ENCODE measurements at places on chromosomes 16 and 17.

- DNase-seq, result no peak
Measured at GRCh38 chr17:41773731-41774193, 12.7 kb downstream of the JUP start.

GRCh38 chr17:1174263-1174880, 5.4 kb downstream of the ABR start:
- no peak for DNase-seq

DNA sequence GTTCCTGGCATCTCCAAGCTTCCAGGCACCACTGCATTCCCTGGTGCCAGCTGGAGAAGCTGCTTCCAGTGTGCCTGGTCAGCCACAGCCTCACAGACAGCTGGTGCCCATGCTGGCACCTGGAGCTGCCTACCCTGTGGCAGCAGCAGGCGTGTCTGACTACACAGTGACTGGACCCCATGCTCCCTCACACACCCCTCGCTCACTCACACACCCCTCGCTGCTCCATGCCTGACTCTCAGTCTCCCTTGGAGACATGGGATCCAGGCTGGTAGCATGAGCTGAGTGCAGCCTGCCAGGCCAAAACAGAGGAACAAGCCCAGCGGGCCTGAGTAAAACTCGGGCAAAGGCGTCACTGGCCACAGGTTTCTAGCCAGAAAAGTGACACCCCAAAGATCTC, 59.1 kb upstream of the SMIM36 start:
- no peak for DNase-seq

- DNase-seq, result no peak
Measured at GRCh38 chr16:56667581-56668571, at the start of gene MT1G. Gene MT1G (minus strand): TSS chr16:56668065. CDS start chr16:56667993, 72 bp downstream.

- DNase-seq, result no peak
Measured at GRCh38 chr16:19417640-19418039, at the start of gene TMC5. Gene TMC5 (plus strand): TSS chr16:19417883. CDS start chr16:19440039, 22,156 bp downstream.

DNA sequence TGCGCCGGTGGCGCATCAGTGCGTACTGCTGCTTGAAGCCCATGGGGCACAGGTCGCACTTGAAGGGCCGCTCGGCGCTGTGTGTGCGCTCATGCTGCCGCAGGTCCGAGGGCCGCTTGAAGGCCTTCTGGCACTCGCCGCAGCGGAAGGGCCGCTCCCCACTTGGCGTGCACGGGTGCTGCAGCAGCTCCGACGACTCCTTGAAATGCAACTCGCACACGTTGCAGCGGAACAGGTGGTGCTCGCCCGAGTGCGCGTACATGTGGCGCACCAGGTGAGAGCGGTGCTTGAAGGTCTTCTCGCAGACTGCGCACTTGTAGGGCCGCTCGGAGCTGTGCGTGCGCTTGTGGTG, 3.3 kb downstream of the ZNF319 start:
- DNase-seq, result no peak

DNA sequence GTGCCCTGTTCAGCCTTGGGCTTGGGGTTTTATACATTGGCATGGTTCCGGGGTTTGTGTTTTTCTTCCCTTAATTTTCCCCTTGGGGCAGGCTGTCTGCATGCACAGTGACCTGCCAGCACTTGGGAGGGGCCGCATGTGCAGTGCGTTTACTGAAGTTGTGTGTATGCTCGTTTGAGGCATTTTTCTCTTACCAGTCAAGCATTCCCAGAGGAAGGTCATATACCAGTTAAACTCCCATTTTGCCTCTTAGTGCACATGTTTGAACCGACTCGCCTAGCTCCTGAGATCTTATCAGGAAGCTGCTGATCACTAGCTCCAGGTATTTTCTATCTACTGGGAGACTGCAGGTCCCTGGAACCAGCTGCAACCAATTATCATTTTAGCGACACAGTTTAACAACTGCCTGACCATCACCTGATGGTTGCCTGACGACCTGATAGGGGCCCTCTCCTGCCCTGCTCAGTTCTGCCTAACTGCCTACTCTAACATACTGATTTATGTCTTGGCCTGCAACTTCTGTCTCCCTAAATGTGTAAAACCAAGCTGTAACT, 51.4 kb downstream of the MFSD11 start:
- no peak for DNase-seq

DNA sequence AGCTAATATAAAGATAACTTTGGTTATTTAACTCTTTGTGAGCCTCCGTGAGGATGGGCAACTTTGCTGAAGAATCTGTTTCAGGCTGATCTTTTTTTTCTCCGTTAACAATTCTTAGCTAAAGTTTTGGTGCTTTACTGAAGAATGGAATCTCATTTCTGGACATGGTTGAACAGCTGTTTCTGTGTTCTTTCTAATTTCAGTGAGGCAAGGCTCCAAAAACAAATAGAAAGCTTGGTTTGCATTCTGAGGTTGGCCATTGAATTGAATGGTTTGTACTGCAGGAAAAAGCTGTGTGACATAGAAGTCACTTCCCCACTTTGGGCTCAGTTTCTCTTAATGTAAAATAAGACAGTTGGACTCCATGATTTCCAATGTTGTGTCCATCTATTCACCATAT, 22.3 kb upstream of the HLF start:
- no peak for DNase-seq

DNA sequence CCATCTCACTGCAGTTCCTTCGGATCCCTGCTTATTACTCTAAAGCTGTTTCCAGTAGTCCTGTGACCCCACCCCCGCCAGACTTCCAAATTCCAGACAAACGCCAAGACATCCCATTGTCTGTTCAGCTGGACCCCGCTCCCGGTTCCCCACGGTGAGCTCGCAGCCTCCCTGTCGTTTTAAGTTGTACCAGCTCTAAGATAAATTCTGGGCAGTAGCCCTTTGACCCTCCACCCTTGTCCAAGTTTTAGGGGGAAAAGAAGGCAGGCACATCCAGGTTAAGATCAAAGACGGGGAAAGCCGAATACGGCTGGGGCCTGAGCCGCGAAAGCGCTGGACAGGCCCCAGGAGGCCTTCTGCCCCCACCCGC, 589 bp downstream of the ARL6IP1 start:
- DNase-seq, result no peak

GRCh38 chr17:29665481-29665810, 42.7 kb upstream of the CORO6 start:
- DNase-seq, result no peak

- no peak for DNase-seq
Measured at GRCh38 chr16:78871241-78871640, 729.3 kb downstream of the MAF start.

DNA sequence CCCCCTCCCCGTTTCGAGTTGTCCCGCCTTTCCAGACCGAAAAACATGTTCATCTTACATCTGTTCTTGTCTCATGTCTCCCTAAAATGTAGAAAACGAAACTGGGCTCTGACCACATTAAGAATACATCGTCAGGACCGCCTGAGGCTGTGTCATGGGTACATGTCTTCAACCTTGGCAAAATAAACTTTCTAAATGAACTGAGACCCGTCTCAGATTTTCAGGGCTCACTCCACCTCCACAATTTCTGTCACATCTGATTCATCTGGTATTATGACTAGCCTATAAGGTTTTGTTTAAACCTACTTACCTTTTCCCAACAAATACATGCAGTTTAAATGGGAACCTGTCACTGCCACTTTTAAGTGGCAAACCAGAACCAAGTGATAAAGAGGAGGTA, 621 bp downstream of the SDR42E1 start:
- DNase-seq, result no peak

- peak; percentile 50 for DNase-seq
Measured at GRCh38 chr17:49646391-49647255, 31.3 kb downstream of the SPOP start.

DNA sequence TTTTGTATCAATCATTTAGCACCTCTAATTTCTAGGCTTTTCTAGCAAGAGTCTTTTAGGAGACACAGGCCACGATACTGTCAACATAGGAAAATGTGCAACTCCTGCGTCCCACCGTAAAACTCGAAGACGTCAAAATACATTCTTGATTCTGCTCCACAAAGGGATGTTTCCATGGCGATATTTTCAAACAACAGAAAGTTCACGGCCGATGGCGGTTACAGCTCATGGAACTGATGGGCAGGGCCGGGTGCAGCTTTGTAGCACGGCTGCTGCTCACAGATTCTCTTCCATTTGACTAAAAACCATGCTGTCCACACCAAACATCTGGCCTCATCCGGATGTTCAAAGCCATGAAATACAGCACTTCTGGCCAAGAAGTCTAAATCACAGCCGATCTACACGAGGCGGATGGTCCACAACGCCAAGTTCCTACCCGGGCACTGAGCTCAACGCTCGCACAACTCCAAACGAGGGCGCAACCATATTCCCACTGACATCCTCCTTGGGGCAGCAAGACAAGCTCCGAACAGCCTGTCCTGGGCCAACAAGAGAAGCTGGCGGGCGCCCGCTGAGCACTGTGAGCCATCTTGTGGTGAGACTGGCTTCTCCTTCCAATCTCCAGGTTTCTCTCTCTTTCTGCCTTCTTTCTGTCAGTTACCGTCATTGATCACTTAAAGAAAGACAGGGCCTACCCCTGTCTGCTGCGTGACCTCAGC, 79.8 kb downstream of the ZNF778 start:
- DNase-seq, result no peak

DNA sequence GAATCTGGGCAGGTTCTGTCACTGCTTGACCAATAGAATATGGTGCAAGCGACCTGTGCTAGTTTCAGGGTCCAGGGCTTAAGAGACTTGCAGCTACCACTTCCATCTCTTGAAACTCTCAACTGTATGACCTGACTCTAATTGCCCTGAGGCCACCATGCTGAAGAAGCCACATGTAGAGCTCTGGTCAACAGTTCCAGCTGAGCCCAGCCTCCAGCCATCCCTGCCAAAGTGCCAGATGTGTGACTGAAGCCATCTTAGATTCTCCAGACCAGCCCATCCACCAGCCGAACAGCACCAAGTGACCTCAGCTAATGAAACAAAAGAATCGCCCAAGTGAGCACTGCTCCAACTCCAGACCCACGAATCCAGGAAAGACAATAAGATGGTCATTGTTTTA, 3.4 kb upstream of the MT2A start:
- no peak for DNase-seq

Data from stimulated activated naive CD4-positive, alpha-beta T cell treated with Interleukin-2 at 50 U/mL for 16 hours (primary cell).